ENCODE measurements at places on chromosomes 13 and 19.
A peak's percentile ranks its signal among the peaks of the same experiment; 100 is the strongest.

GRCh38 chr13:74027161-74027779 lies 106.9 kb downstream of the KLF12 start:
- DNase-seq = no peak

- DNase-seq = no peak
Measured at GRCh38 chr13:101408154-101408553, 8.2 kb downstream of the NALCN start.

DNA sequence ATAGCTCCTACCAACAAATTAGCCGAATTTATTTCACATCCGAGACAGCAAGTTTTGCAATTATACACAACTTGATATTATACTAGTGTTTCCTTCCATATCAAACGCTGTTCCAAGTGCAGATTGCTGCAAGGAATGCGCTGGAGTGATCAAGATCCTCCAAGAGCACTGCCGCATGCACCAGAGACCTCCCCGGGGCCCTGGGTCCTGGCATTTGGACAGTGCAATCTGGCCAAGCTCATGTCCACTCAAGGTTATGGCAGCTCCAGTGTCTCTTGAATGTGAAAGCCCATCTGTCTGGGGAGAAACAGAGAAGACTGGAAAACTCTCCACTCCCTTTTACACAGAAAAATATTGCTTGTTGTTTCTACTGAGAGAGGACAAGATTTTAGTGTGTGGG lies 111.9 kb downstream of the HSPH1 start:
- DNase-seq = no peak

DNA sequence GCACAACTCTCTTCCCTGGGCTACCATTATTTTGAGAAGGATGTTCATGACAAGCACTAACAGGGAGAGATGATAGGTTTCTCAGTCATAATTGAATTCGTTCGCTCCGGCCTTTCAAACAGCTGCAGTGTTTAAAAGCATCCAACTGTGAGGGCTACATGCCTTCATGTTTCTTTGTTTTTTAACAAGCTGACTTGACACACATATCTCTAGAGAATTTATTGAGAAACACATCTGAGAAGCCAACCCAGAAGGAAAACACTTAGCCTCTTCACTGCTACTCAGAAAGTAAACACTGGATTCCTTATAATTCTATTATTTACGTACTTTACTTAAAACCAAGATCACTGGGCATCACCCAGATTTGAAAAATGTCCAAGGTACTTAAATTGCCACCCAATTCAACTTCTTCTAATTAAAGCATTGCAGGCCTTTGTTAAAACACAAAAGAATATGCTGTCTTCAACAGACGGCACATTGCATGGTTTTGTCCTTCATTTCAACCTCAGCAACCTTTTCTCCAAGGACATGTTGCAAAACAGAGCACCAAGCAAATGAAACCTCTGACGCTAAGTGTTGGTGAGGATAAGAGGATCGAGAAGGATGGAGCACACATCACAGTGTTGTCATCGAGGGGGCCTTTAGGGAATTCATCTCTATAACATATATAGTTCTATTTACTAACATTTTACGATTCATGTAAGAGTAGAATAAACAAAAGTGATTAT lies 75.8 kb downstream of the TBC1D4 start:
- no peak for DNase-seq

DNA sequence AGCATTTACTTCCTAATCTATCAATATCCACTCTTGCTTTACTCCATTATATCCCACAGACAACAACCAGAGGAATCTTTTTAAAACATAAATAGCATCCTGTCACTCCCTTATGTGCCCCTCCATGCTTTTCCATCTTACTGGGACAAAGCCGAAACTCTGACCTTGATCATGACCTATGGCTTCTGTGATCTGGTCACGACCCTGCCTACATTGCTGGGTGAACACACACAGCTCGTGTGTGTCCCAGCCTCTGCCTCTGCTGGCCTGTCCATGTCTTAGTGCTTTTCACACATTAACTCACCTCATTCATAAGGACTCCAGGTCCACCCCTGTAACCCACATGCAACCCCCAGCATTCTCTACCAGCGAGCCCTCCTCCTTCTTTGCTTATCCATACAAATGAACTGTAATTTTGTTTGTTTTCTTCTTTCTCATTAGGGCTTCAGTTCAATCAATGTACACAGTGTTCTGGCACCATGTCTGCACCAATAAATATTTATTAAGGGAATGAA lies 95.9 kb upstream of the RAP2A start:
- no peak for DNase-seq

- DNase-seq = peak; percentile 30
Measured at GRCh38 chr13:95704510-95704909, 27.6 kb downstream of the DNAJC3 start.

- no peak for DNase-seq
Measured at GRCh38 chr19:45161738-45162607, 1.2 kb upstream of the NKPD1 start.

- no peak for DNase-seq
Measured at GRCh38 chr19:45216667-45217066, 28.5 kb downstream of the EXOC3L2 start.

DNA sequence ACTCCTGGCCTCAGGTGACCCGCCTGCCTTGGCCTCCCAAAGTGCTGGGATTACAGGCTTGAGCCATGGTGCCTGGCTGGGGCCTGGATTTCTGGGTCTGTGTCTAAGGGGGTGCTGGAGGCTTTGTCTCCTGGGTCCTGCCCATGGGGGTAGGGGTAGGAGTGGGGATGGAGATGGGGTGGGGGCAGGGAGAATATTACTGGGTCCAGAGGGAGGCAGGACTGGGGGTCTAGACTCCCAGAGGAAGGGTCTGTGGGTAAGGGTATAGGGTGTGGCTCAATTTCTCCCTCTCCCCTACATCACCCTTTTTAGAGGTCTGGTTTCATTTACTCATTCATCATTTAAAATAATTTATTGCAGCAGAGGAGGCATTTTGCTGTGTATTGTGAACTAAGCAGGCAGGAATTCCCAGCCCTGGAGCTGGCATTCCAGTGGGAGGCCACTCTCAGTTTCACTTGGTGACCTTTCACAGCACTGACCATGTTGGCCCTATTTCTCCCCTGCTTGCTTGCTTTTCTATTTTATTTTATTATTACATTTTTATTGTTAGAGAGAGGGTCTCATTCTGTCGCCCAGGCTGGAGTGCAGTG lies 810 bp upstream of the NFKBID start:
- DNase-seq = no peak

- peak; percentile 17 for DNase-seq
Measured at GRCh38 chr13:58960888-58961287, 1202.8 kb downstream of the DIAPH3 start.

- no peak for DNase-seq
Measured at GRCh38 chr19:13794398-13794756, 866 bp upstream of the ZSWIM4 start.

DNA sequence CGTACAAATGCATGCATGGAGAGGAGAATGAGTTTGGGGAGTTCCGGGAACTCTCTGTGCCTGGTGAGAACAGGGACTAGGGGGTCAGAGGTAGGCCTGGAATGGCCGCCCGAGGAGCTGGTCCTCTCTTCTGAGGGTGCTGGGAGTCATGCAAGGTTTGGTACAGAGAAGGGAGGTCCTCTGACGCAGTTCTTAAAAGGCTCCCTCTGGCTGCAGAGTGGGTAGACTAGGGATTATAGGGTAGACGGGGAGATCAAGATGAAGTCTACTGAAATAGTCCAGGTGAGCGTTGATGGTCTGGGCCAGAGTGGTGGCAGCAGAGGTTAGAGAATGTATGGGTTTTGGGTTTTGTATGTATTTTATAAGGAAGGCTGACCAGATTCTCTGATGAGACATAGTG lies 796 bp downstream of the ZNF304 start:
- DNase-seq = no peak

DNA sequence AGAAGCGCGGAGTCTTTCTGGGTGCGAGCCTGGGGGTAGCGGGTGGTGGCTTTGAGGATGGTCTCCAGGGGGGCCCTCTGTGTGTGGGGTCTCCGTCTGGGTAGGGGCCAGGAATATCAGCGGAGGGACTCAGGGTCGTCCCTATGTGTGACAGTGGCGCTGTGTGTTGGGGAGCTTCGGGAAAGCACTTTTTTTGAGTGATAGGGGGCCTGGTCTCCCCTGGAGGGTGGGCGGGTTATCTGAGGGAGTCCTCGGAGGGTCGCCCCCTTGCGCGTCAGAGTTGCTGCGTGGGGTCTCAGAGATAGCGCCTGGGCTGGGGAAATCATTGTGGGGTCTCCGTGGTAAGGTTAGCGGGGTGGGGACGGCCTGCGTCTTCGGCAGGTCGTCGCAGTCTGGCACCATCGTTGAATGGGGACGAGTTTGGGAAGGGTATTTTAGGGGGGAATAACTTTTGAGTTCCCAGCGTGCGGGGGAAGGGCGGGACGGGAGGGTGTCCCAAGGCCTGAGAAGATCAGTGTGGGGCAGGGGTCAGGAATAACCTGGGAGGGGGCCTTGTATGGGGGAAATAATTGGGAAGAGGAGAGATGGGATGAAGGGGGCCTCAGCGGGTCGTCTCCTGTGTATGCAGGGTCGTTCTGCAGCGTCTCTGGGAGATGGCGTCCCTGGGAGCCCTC lies 857 bp downstream of the IER2 start:
- DNase-seq = no peak

GRCh38 chr13:75384879-75385707 lies 96.9 kb downstream of the TBC1D4 start:
- no peak for DNase-seq

- DNase-seq = no peak
Measured at GRCh38 chr19:38547421-38547820, 70.3 kb downstream of the MAP4K1 start.

GRCh38 chr19:36027696-36028095 lies 5.0 kb downstream of the CLIP3 start:
- DNase-seq = no peak

DNA sequence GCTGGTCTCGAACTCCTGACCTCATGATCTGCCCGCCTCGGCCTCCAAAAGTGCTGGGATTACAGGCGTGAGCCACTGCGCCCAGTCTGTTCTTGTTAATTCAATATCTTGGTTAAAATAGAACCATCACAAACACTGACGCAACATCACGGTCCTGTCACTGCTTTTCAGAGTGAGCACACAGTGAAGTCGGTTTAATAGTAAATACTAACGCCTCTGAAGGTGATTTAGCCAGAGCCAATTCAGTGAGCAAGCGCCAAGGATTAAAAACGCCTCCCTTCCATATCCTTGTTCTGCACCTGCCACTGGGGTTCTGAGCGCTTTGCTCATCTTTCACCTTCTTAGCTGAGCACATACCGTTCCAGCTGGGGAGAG lies 30.3 kb downstream of the LAMP1 start:
- no peak for DNase-seq

GRCh38 chr19:6602729-6603114 lies 11.8 kb upstream of the CD70 start:
- DNase-seq = no peak

- DNase-seq = no peak
Measured at GRCh38 chr19:13152974-13153568, 2.9 kb downstream of the IER2 start.

- DNase-seq = no peak
Measured at GRCh38 chr13:102172406-102172805, 229.4 kb downstream of the FGF14 start.

DNA sequence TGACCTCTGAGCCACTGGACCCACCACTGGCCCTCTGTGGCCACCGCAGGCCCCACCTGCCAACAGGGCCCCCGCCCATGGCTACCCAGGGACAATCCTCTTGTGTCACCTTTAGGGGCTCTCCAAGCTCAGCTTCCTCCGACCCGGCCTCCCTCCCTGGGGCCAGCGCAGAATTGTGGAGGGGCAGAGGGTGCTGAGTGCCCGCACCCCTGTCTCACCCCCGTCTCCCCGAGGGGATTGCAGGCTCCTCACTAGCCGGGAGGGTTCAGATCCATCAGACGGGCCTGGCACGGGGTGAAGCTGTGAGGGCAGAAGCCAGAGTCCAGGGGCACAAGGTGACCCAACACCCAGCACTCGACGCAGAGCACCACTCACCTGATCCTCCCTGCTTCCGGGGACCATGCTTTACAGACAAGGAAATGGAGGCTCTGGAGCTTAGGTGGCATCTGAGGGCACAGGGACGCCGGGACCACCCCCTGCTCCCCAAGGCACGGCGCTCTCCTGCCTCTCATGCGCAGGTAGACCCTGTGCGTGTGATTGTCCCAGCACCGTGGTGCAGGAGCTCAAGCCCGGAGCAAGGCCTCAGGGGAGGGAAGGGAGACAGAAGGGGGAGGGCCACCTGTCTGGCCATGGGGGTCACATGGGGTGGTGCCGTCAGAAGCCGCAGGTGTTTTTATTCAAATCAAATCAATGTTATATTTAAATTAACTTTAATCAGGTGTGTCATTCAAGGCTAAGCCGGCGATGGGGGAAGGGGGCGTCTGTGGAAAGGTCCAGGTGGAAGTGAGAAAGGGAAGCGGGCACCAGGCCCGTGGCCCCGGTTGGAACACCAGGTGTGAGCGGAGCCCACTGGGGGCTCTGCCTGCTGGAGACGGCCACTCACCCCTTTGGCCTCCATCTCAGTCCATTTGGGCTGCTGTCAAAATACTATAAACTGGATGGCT lies 21.6 kb upstream of the SPACA7 start:
- DNase-seq = no peak

- DNase-seq = no peak
Measured at GRCh38 chr19:28920269-28921066, 292.5 kb downstream of the UQCRFS1 start.

- DNase-seq = no peak
Measured at GRCh38 chr19:40896418-40896796, 14.4 kb upstream of the CYP2A7 start.

- DNase-seq = no peak
Measured at GRCh38 chr13:30618186-30618929, 638 bp downstream of the USPL1 start.

DNA sequence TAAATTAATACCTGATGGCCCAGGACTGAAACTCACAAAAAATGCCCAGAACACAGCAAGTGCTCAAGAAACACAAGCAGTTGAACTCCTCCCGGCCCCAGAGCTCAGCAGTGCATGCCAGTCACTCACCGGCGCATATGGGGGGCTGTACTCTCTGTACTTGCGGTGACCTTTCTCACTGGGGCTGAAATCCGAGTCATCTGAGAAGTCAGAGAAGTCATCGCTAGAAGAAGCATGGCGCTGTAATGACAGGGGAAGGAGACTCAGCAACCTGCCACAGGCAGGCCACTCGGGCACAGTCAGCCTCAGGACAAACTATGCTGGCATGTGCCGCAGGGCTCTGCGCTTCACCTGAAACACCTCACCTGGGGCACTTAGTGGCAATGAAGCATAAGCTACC lies 19.7 kb downstream of the ZC3H4 start:
- no peak for DNase-seq

- no peak for DNase-seq
Measured at GRCh38 chr19:5814123-5814851, 9.4 kb downstream of the NRTN start.

GRCh38 chr19:36169084-36169760 lies 17.0 kb upstream of the COX7A1 start:
- peak; percentile 16 for DNase-seq

DNA sequence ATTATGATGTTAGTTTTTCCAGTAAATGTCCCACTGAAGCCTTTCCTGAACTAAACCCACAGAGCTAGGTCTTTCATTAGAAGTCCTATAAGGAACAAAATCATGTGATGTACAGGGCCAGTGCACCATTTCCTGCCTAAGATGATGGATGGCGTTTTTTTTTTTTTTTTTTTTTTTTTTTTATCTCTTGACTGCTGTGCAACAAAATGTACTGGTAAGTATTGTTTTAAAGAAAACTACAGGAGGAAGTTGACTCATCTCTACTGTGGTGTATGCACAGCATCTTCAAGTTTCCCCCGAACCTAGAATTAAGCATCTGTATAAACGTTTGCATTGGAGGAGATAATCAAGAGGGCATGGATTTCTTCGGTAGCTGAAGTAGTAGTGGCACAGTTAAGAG lies 197.5 kb downstream of the NBEA start:
- no peak for DNase-seq

All from NCI-H1694 (cell line).